ENCODE measurements at places on chromosomes 7 and 10.

- DNase-seq: no peak
These were observed 39.7 kb downstream of the CACNB2 start for GRCh38 chr10:18179891-18180290.

DNA sequence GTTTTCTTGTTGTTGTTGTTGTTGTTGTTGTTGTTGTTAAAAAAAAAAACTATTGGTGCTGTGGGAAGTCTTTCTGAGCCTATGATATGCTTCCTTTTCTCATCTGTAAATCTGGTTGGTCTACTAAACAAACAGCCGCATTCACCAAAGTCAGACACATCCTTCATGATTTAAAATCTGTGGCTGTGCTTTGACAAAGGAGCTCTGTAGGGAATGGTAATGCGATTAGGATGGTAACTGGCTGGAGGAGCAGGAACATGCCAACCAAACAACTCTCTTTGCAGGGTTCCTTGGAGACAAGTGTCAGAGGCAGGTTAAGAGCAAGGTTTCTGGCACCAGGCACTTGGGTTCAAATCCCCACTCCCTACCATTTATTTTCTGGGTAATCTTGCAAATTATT, 14.9 kb upstream of the SP4 start:
- no peak for DNase-seq

DNA sequence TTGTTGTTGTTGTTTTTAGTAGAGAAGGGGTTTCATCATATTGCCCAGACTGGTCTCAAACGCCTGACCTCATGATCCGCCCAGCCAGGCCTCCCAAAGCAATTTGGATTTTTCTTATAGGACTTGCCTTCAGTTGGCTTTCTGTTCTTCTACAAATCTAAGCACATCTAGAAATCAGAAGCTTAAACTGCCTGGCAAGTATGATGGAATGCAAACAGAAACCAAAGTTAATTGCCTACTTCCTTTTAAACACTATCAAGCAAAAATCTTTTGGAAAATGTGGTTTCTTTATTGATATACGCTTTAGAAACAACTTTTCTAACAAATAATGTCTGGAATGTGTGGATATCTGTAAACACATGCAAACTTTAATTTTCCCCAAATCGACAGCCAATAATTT, 64.9 kb downstream of the USP6NL start:
- no peak for DNase-seq

GRCh38 chr7:108030516-108030915, 27.6 kb upstream of the LAMB1 start:
- DNase-seq: no peak

GRCh38 chr10:127458016-127458810, 90.9 kb upstream of the NPS start:
- no peak for DNase-seq

- DNase-seq: no peak
These were observed 10.1 kb upstream of the TMEM26 start for GRCh38 chr10:61463035-61463909.

DNA sequence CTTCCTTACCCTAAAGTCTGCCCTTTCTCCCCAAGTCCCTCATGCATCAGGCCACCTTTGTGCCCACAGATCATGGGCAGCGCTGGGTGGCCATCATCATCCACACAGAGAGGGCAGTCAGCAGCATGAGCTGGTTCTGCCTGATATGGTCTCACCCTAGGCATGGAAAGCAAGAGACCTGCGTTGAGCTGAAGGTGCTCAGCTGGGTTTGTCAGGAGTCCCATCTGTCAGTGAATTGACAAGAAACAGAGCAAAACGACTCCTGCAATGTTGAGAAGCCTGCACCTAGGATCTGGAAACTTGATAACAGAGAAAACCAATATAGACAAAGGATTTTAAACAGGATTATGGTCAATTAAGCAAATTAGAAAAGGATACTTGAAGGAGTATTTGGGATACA, 242.7 kb upstream of the PRSS1 start:
- DNase-seq: no peak

GRCh38 chr10:58385784-58386112, 538 bp downstream of the TFAM start:
- peak; percentile 30 for DNase-seq

DNA sequence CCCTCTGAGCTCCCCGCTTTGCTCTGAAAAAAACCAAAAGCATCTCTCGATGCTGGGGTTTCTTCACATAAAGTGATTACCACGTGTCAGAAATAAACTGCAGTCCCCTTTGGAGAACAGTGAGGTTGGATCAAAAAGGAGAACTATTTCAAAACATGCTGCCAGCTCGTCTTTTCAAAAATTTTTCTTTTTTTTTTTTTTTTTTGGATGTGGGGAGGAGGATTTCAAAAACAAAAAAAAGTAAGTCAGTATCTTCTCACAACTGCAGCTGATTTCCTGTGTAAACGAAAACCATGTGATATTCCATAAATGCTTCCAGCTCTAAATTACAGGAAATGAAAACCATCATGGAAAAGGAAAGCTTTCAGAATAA, 155.0 kb upstream of the LYZL2 start:
- no peak for DNase-seq

DNA sequence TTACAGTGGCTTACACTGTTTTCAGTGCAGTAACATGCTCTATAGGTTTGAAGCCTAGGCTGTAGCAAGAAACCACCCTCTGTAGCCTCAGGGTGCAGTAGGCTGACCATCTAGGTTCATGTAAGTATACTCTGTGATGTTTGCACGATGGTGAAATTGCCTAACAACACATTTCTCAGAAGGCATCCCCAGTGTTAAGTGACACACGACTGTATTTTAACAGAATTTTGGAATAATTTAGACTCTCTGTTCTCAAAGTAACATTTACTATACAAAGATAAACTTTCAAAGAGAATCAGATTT, 44.6 kb upstream of the BHLHA15 start:
- no peak for DNase-seq

DNA sequence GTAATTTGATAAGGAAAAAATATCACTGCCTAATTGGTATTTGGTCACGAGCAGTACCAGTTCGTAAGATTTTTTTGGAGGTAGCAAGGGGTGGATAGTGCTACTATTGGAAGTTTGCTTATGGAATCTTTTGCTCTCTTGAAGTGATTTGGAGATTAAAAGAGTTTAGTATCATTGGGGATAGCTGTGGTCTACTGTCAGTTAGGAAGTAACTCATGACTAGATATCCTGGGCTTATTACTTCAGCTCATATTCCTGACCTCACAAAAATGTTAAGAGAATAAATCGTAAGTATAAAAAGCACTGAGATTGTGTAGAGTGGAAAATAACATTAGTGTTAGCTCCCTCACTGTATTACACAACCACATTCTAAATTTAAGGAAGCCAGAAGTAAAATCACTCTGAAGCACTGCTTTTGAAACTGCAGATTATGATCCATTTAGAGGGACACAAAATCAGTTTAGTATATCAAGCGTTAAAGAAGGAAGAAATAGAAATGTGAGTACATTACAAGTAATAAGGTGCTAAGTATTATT, 22.6 kb downstream of the SGPL1 start:
- DNase-seq: no peak

DNA sequence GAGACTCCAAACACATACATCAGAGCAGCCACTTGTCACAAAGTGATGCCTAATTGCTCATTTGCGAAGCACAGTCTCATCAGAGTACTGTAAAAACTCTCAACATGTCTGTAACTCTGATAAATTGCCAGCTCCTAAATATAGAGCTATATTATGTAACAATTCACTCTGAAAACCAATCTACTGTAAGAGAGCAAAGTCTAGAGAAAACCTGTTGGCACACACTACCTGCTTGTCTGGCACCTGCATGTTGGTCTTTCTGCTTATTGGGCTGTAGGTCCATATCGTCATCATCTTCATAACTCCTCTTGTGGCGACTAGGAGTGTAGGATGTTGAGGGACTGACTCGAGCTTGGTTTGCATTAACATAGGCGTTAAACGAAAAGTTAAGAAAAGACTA, 19.8 kb downstream of the MCMBP start:
- DNase-seq: no peak

DNA sequence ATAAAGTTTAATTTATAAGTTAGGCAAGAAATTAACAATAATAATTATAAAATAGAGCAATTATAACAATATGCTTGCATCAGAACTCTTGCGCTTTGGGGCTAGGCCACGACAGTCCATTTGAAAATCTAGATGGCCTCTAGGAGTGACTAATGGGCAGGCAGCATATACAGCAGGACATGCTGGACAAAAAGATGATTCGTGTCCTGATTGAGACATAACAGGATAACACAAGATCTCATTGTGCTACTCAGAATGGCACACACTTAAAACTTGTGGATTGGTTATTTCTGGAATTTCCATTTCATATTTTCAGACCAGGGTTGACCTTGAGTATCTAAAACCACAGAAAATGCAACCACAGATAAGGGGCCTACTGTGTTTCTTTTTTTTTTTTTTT, 27.5 kb downstream of the CTNNA3 start:
- DNase-seq: no peak

DNA sequence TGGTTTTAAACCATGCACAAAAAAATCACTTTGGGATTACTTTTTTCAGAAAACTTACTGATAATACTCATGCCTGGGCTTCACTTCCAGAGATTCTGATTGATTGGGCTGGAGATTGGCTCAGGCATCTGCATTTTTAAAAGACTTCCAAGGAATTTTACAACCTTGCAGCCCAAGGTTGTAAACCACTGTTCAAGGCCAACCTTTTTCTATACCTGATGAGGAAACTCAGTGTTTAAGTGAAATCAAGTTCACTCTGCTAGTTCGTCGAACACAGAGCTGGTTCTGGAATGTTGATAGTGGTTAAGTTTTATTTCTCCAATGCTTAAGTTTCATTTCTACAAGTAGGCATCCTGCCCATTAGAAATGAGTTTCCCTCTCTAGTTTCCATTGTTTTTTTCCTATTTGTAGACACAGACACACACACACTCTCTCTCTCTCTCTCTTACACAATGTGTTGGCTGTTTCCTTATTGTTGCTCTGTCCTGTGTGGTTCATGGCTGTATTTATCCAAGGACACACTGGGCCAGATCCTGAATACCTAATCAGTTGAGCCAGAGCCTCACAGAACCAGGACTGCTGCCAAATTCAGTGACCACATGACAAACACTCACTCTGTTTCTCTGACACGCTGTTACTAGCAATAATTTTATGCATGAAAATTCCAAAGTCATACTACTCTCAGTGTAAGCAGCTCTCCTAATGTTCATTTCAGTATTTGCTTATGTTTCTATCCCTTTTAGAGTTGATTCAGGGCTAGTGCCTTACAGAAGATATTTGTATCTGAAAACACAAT, 3.7 kb upstream of the IFIT1B start:
- no peak for DNase-seq

DNA sequence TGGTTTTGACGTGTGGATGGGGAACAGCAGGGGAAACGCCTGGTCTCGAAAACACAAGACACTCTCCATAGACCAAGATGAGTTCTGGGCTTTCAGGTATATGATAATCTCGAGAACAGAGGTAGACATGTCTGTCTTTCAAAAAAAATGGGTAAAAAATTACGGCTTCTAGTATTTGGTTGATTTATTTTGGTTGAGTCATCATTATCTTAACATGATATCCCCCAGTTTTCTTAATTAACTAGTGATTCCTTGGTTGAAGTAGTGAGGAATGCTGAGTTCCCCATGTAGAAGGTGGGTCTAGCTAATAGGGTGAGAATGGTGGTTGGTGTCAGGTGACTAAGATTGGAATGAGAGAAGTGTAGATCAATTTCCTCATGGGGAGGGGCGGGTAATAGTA, 10.7 kb downstream of the LIPM start:
- DNase-seq: no peak

- DNase-seq: no peak
These were observed 313.0 kb upstream of the NPVF start for GRCh38 chr7:25541094-25541821.

- no peak for DNase-seq
These were observed 7.6 kb upstream of the BAG3 start for GRCh38 chr10:119643306-119644204.

DNA sequence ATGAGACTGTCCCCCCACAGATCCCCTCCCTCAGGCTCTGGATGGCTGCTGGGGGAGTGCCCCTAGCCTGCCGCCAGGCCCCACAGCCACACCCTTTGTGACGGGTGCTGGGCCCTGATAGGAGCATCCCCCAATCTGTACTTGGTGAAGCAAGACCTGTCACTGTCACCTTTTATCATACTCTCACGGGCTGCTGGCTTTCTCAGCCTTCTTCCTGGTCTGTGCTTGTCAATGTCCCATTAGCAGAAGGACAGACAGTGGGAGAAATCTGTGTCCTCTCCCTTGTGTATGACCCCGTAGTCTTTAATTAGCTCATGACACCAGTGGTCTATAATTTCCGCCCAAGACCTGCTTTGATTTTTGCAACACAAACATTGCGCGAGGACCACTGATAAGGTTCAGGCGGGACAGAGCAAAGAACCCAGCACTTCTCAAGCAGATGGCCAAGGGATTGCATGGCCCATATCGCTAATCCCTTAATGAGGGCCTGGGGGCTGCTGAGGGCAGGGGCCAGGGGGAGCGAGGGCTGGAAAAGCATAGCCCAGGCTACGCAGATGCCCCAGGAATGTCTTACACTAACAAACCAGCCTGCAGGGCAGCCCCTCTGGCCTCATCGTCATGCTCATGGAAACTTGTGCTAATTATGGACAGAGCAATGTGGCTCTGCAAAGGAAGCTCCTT, 127.8 kb downstream of the PTPN20 start:
- no peak for DNase-seq

DNA sequence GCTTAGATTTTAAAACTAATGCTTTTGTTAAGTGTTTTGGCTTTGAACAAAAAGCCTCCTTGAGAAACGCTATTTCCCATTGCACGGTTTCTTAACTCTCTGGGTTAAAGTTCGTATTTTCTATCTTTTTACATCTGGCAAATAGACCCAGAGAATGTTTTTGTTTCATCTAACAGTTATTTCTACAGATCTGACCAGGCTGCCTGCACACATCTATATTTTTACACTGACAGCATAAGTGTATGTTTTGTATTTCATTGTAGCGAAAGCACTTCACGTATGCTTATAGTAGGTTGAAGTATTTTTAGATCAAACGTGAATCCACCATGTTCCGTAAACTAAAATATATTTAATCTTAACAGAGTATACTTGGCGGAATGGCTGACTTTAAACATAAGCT, 477.3 kb downstream of the SDK1 start:
- DNase-seq: no peak

All from activated naive CD8-positive, alpha-beta T cell treated with anti-CD3 and anti-CD28 coated beads, Interleukin-2, amount 50 U/mL, for 24 hours (primary cell).